ENCODE measurements at places on chromosomes 3 and 15.

- no peak for DNase-seq
Observed at GRCh38 chr15:25805031-25805430, 58.1 kb downstream of the ATP10A start.

- no peak for DNase-seq
Observed at GRCh38 chr3:191244242-191244867, 45.3 kb downstream of the OSTN start.

DNA sequence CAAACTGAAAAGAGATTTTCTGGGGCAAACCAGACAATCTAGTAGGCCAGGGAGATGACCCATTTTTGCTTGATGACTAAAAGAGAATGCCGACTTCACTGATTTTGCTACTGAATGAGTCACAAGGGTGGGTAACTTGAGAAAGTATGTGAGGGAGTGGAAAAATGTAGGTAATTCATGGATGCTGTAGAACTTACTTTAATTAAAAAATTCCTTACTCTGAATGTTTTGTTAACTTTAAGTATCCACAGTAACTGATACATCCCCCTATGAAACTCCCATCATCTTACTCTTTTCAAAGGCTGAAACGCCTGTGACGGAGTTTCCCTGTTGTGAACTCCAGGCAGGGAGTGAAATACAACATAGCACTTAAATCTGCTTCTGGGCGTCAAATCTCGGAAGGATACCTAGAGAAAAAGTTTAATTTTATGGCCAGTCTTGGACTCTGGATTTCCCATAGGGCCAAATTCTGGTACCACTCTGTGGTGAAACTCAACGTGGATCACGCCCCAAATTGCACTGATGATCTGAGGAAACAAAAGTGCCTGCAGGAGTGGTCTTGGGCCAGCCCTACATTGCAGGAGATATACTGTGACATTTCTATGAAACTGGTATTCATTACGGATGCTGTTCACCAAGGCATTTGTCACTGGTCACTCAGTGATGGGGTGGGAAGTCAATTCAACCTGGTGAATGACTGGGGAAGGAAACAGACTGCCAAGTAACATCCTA lies 24.0 kb downstream of the GOLIM4 start:
- DNase-seq: no peak

- no peak for DNase-seq
Observed at GRCh38 chr3:87121856-87122255, 105.3 kb upstream of the CHMP2B start.

- DNase-seq: no peak
Observed at GRCh38 chr3:153624310-153625030, 462.4 kb downstream of the RAP2B start.
